NAMALWA (cell line): ENCODE measurements at places on chromosomes 2 and 18.

GRCh38 chr2:169540146-169540545 is 30.6 kb downstream of the KLHL41 start:
- no peak for DNase-seq

- no peak for DNase-seq
These were observed 13.2 kb upstream of the SLC25A52 start for GRCh38 chr18:31773774-31774476.

DNA sequence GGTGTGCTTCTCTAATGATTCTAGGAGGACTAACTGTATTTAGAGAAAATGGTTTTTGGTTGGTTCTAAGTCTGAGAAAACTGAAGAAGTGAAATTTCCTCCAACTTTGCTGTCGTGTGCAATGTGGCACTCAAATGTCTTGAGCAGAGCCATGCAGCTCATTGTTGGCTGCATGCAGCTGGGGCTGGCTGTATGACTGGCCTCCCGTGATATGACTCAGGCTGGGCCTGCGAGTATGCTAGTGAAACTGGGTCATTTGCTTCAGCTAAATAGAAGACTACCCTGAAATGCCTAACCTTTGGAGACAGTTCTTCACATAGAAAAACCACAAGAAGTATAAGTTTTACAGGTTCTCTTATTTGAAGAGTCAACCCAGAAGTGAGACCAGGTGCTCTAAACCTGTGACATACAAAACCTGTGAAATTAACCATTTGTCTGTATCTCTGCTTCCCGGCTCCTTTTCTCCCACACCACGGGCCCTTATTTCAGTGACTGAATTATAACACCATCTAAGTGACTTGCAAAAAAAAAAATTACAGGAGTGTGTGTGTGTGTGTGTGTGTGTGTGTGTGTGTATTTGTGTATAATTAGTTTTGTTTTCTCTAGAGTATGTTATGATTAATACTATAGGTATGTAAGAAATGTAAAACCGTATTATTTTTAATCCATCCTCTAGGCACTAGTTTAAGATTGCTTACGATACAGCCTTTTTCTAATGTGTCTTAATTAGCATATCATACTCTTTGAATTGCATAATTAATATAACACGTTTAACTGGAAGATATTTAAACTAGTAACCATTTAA is 15.9 kb downstream of the POLI start:
- DNase-seq = no peak

DNA sequence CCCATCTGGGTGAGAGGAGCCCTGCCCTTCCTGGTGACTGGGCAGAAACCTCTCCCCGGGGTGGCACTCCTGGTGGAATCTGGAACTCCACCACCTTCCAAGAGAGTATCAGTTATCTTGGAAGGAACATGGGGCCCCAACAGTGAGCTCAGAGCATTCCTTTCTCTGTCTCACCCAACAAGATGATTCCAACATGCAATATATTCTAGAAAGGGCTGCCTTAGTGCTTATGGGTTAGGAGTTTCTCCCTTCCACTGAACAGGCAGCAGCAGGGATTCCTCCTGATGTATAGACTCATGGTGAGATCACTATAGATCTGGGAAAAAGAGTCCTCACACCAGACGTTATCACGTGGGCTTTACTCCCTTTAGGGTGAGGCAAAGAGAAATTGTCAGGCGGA is 147.1 kb downstream of the COL4A4 start:
- no peak for DNase-seq

DNA sequence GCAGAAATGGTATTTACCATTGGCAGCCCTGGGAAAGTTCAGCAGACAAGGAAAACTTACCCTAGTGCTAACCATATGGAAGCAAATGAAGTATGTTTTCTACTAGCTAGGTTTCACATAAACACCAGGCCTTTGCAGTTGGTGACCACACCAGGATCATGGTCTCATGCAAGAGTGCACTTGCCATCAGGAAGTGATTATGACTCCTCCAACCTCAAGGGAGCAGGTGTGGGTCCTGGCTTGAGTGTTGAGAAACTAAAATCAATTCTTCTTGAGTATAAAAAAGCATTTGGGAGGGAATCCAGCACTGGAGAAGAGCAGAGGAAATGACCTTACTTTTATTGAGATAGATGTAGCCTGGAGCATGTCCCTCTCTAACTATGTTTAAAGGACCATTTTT is 56.8 kb upstream of the SPAG16 start:
- peak; percentile 80 for DNase-seq

DNA sequence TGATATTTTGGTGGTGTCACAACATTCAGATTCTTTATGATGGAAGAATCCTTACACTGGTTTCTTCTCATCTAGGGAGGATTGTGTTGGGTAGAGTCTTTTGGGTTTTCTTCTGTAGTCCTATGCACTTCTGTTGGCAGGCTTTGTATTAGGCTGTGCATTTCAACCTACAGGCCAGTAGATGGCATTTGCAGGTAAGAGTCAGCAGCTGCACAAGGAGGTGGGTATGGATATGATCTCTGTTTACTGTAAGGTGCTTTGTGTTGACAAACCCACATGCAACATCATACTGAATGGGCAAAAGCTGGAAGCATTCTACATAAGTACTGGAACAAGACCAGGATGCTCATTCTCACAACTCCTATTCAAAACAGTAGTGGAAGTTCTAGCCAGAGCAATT is 656.8 kb downstream of the METTL4 start:
- DNase-seq = peak; percentile 53
